Occipital lobe (tissue), 3 donors: ENCODE measurements at places on chromosomes 3 and 15. TPM values are rescaled to one million over a fixed set of nuclear protein-coding genes. Genes with fewer than 3 reads are reported as not detected.

Gene MYD88
- total RNA-seq, result 2.7 TPM

Gene RASGRP1
- 20.4 TPM for total RNA-seq

Gene SGO1
- total RNA-seq, result 1.7 TPM

Gene BFSP2
- total RNA-seq, result 1.1 TPM

Gene IMPG2
- total RNA-seq, result 3.0 TPM

Gene ACTRT3
- total RNA-seq, result 3.3 TPM

Gene ISLR
- total RNA-seq, result 8.9 TPM

Gene CHDH
- 1.4 TPM for total RNA-seq
